Activated CD4-positive, alpha-beta memory T cell treated with anti-CD3 and anti-CD28 coated beads, Interleukin-2, amount 10 ng/mL, durations not matched to agents 7 days and 5 days (primary cell): ENCODE measurements at places on chromosomes 3 and 15. TPM values are rescaled to one million over a fixed set of nuclear protein-coding genes. Genes with fewer than 3 reads are reported as not detected.

GRCh38 chr3:49831341-49831740 is 17.6 kb upstream of the UBA7 start:
- H3K4me1 ChIP-seq: no peaks in the 10 kb centered on the region
- H3K27me3 ChIP-seq: no peaks in the 10 kb centered on the region
- no peak overlapping the region for H3K27ac ChIP-seq
- DNase-seq: no peak

DNA sequence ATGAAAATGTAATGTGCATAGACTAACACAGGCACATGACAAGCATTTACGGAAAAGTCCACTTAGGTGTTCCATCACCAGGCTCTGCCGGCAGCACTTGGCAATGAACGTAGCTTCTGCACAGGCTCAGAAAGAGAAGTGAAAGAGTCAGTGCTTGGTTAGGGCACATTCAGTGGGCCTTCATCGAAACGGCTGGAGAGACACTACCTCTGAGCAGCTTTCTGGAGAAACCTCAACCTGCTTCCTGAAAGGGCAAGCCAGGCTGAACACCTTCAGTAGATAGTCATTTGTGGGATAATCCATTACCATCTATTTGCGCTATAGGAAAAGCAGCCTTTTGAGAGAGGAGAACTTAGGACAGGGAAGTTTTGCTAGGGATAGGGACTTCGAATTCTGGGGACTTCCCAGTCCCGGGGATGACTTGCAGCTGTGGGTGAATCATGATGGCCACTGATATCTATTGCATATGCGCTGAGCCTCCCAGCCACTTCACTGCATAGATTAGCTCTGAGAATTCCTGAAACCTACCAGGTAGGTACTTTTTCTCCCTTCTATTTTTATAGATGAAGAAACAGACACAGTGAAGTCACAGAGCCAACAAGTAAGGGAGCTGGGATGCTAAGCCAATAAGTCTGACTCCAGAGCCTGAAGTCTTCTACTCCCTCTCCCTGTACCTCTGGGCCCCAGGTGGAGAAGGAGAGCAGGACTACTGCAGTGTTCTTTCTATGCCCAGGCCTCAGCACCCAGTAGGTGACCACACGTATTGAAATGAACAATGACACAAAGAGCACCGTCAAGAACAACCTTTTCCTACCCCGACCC is 4.2 kb upstream of the SH2D7 start:
- peaks cover 38% of the 10 kb centered on the region for H3K4me1 ChIP-seq
- no peak overlapping the region for H3K27ac ChIP-seq
- peaks cover 2% of the 10 kb centered on the region for H3K27me3 ChIP-seq
- H3K4me3 ChIP-seq: no peak overlapping the region
- no peaks in the 10 kb centered on the region for H3K36me3 ChIP-seq

GRCh38 chr3:85567071-85567676 is 608.4 kb downstream of the CADM2 start:
- no peaks in the 10 kb centered on the region for H3K36me3 ChIP-seq
- H3K4me1 ChIP-seq: no peaks in the 10 kb centered on the region
- H3K27me3 ChIP-seq: no peaks in the 10 kb centered on the region
- no peak overlapping the region for H3K27ac ChIP-seq

DNA sequence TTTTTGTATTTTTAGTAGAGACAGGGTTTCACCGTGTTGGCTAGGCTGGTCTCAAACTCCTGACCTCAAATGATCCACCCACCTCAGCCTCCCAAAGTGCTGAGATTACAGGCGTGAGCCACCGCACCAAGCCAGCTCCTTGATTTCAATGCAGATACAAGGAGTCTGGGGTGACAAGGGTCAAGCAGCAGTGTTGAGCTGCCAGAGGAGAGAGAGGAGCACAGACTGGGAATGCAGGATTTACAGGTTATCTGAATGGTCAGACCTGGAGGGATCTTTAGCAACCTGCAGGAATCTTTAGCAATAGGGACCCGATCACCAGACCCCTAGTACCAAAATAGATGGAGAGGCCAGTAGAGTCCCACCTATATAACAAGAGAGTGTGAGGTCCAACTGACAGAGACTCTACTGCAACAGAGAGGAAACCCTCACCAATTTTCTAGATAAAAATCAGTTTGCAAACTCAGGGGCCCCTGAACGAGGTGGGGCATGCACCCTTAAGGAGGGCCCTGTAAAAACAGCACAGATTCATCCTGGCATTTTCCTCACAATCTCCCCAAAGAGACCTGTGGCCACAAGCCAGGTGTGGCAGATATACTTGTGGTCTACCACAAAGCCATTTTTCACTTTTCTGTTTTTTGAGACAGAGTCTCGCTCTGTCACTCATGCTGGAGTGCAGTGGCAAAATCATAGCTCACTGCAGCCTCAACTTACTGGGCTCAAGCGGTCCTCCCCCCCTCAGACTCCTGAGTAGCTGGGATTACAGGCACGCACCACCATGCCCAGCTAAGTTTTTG is 10.7 kb upstream of the SHISA5 start:
- DNase-seq: peak; percentile 74
- peaks cover 69% of the 10 kb centered on the region for H3K4me1 ChIP-seq
- peak overlapping the region; percentile 72 for H3K27ac ChIP-seq
- H3K27me3 ChIP-seq: peaks cover 16% of the 10 kb centered on the region

DNA sequence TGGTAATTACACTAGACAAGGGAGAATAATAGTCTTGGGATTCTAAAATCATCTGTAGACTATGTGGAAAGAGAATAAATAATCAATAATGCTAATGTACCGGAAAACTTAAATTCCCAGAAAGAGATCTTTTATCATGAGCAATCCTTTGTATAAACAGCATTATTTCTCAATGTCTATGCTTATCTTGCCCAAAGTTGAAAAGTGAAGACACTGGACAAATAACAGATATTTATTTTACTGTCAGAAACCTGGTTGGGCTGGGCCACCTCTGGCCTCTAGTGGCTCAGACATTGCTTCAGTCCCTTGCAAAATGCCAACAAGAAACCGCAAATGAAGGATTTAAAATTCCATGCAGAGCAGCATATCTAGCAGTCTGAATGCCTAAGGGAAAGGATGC is 409.9 kb downstream of the FHIT start:
- H3K27me3 ChIP-seq: no peaks in the 10 kb centered on the region
- DNase-seq: no peak
- no peak overlapping the region for H3K27ac ChIP-seq
- H3K4me1 ChIP-seq: no peaks in the 10 kb centered on the region

- no peak overlapping the region for H3K27ac ChIP-seq
- no peaks in the 10 kb centered on the region for H3K4me1 ChIP-seq
- H3K36me3 ChIP-seq: no peaks in the 10 kb centered on the region
- DNase-seq: no peak
Observed at GRCh38 chr15:62912808-62913207, 129.7 kb upstream of the TPM1 start.

Gene A4GNT
- not detected for total RNA-seq
